Breast epithelium (tissue), 4 donors: ENCODE measurements at places on chromosomes 7 and 10. TPM values are rescaled to one million over a fixed set of nuclear protein-coding genes. Genes with fewer than 3 reads are reported as not detected.

GRCh38 chr7:137885678-137886077, 38.9 kb upstream of the DGKI start:
- peaks cover 25% of the 10 kb centered on the region for H3K36me3 ChIP-seq
- H3K4me1 ChIP-seq: no peaks in the 10 kb centered on the region
- DNase-seq: no peak
- H3K4me3 ChIP-seq: no peak overlapping the region

- no peak overlapping the region for H3K4me3 ChIP-seq
- no peaks in the 10 kb centered on the region for H3K4me1 ChIP-seq
- no peak for DNase-seq
- no peaks in the 10 kb centered on the region for H3K27me3 ChIP-seq
These were observed 111.0 kb downstream of the LRRTM3 start for GRCh38 chr10:67036808-67037207.

Gene SMKR1
- not detected for total RNA-seq

DNA sequence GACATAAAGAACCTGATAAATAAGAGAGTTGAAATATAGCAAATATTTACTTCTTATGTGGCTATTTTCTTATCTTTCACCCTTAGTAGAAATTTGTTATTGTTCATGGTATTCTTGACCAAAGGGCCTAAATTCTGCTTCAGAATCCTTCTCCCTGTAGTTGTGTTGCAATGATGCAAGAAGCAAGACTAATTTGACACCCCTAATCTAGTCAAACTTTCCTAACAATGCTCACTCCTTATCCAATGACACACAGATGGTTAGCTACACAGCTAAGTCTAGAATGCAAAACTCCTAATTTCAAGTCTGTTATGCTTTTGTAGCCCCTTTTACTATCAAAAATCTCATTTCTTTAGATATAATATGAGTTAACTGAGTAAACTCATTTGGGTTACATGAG, 56.1 kb downstream of the TWIST1 start:
- H3K4me1 ChIP-seq: no peaks in the 10 kb centered on the region
- H3K36me3 ChIP-seq: no peaks in the 10 kb centered on the region
- H3K27ac ChIP-seq: no peak overlapping the region
- no peak overlapping the region for H3K4me3 ChIP-seq
- no peak for DNase-seq

DNA sequence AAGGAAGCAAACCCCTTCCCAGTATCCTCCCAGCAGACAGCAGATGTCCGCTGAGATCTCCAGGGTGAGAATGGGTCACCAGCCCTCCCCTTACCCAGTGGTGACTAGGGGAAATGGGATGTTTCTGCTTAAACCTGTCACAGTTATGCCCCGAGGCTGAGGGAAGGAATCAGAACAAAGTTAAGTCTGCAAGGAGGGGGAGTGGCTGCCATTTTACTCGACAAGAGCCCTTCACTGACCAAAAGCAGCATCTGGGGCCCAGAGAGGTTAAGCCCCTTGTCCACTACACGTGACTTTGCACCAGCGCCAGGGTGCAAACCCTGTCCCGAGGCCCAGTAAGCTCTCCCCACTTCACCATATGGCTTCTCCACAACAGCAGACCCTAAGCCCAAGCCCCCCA, 4.6 kb upstream of the NANOS1 start:
- no peak overlapping the region for H3K4me3 ChIP-seq
- H3K36me3 ChIP-seq: no peaks in the 10 kb centered on the region
- H3K4me1 ChIP-seq: peaks cover 21% of the 10 kb centered on the region
- no peak for DNase-seq
- peak overlapping the region; percentile 79 for H3K27ac ChIP-seq

- no peaks in the 10 kb centered on the region for H3K4me1 ChIP-seq
- H3K4me3 ChIP-seq: no peak overlapping the region
- no peak for DNase-seq
- no peak overlapping the region for H3K27ac ChIP-seq
These were observed 931.2 kb upstream of the C7orf33 start for GRCh38 chr7:147659036-147659995.
